Sigmoid colon (tissue), 7 donors: ENCODE measurements at places on chromosomes 5 and 9. TPM values are rescaled to one million over a fixed set of nuclear protein-coding genes. Genes with fewer than 3 reads are reported as not detected.

DNA sequence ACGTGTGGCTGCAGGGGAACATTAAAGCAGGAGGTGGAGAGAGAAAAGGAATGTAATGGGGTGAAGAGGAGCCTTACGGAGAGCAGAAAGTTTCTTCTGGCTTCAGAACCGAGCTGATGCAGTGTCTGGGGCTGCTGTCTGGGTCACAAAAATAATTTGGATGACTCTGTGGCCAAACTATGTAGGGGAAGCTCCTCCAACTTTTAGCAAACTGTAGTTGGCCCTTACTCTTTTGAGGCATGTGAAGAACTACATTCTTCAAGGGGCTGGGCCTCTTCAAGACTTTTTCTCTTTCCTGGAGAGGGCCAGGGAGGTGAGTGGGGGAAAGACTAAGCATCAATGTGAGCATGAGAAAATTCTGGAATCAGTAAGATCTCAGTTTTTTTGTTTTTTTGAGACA lies 31.9 kb upstream of the SPARC start:
- DNase-seq = no peak

The FSD1L gene
- 1.6 TPM for polyA plus RNA-seq

The CCDC183 gene
- 3.5 TPM for polyA plus RNA-seq

DNA sequence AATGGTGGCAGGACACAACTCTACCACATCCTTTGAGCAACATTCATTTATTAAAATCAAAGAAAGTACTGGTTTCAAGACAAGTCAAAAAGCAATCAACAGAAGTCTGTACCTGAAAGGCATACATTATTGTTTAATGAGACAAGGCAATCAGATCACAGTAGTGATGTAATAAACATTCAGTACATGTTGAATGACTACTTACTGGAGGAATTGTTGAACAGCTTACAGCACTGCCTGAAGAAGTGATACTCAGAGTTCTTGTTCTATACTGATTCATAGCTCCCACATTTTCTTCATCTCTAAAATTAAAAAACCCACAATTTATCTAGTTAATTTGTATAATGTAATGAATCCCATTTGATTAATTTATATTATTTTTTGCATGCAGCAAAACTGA lies 18.2 kb downstream of the RIOK2 start:
- no peak for DNase-seq

DNA sequence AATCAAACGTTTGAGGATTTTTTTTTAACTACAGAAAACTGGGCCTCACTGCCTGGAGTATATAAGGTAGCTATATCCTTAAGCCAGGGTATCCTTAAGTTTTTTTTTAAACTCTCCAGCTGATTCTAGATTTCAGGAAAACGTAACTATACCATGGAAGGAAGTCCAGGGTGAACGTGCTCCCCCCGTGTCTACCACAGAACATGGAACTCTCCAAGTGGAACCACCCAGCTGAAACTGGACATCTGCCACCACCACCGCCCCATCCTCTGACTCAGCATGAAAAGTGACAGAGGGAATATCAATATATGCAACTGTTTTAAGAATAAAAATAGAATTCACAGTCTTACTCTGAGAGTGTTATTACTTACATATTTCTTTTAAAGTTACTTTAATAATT lies 61.3 kb downstream of the DROSHA start:
- peak; percentile 74 for DNase-seq

The IFNA2 gene
- polyA plus RNA-seq = not detected

DNA sequence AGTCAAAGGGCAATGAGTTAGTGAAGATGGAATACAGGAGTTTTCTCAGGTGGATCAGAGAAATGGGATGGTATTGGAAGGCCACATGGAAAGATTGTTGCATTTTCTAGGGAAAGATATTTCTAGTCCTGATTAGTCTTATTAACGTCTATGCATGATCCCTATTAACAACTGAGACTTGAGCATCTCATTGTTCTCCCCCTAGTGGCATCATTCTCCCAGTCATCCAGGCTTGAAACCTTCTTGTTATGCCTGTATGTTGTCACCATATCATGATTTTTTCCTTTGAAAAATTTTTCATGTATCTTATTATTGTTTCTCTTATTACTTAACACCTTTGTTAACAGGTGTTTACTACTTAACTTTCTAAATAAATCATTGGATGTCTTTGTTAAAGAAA lies 34.4 kb downstream of the KIF2A start:
- DNase-seq = no peak

- no peak for DNase-seq
Measured at GRCh38 chr9:96599298-96599697, 20.3 kb downstream of the CDC14B start.

GRCh38 chr5:172802112-172802511 lies 31.1 kb upstream of the DUSP1 start:
- DNase-seq = no peak

- DNase-seq = peak; percentile 20
Measured at GRCh38 chr9:133754187-133754586, 16.0 kb upstream of the SARDH start.

DNA sequence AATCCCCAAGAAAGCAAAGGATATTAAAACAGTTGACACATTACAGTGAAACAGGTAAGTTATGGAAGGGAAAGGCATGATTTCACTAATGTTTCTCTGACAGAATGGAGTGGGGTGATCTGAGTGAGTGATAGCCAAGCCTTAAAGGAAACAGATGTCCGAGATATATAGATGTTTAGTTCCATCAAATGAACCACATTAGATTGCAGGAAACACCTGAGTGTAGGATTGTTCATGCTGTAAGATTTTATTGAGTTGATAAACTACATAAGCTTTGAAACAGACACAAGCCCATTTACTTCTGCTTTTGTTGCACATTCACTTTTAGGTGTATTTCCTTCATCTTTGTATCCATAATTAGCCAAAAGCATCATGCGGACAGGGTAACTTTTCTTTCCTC lies 167.1 kb upstream of the PPP1R2B start:
- no peak for DNase-seq

DNA sequence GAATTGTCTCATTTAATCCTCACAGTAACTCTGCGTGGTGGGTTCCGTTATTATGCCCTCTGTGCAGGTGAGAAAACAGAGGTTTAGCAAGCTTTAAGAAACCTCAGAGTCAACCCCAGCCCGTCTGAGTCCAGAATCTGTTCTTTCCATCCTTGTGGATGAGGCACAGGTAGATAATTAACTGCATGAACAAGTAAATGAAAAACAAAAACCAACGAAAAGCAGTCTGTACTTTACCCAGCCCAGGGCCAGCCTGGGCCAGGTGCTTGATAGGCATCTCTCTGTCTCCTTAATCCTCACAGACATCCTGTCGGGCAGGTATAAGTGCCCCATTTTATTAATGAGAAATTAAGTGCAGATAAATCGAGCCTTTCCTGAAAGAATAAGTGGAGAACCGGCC lies 25.3 kb upstream of the CXCL14 start:
- DNase-seq = no peak

The SPINK9 gene
- not detected for polyA plus RNA-seq

GRCh38 chr9:121204121-121204520 lies 2.5 kb upstream of the RAB14 start:
- DNase-seq = no peak

DNA sequence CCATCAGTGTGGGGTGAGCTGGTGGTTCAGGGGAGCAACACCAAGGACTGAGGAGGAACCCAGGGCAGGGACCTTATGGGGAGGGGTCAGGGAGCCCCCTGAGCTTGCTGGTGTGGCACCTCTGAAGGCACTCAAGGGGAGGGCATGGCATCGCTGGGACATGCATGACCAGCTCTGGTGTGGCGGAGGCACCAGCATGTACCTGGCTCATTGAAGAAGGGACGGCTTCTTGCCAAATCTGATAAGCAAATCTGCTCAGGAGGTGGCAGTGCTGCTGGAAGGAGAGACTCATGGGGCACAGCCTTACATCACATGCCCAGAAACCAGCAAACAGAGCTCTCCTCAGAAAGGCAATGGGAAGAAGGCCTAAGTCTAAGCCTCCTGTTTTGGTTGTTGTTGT lies 421.8 kb downstream of the SEMA5A start:
- DNase-seq = no peak

The CYFIP2 gene
- polyA plus RNA-seq = 8.1 TPM

- DNase-seq = no peak
Measured at GRCh38 chr5:161745392-161745791, 59.9 kb downstream of the GABRA6 start.

DNA sequence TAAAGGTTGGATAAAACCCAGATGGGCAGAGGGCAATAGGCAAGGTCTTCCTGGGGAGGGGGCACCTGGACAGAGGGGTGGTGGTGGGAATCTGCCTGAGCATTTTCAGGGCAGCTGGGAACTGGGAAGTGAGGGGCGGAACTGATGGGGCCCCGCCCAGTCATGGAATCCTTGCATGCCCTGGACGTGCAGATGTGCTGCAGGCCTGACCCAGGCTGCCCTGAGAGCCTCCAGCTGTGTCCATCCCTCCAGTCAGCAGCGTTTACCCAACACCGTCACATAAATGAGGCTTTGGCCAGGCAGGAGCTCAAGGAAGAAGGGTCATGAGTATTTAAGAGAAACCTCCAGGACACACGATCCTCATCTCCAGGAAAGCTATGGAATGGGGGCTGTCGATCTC lies 70.3 kb downstream of the DAB2IP start:
- peak; percentile 86 for DNase-seq

DNA sequence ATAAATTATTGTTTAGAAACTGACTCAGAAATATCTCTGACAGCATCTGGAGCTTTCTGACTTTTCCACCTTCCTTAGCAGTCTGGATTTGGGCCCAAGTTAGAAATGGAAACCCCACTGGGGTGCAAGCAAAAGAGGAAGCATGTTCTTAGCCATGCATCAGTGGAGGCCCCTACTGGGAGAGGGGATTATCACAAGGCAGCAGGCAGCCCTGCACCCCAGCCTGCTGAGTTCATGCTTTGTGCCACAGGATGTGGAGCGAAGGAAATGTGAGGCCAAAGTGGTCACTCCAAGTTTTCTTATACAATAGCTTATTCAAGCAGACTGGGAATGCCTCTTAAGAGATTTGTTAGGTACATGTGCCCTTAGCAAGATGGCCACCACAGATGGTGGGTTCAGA lies 146.5 kb upstream of the TLX3 start:
- no peak for DNase-seq

- no peak for DNase-seq
Measured at GRCh38 chr5:102380174-102380573, 84.1 kb upstream of the SLCO4C1 start.

- DNase-seq = no peak
Measured at GRCh38 chr5:37015795-37016666, 139.5 kb downstream of the NIPBL start.

DNA sequence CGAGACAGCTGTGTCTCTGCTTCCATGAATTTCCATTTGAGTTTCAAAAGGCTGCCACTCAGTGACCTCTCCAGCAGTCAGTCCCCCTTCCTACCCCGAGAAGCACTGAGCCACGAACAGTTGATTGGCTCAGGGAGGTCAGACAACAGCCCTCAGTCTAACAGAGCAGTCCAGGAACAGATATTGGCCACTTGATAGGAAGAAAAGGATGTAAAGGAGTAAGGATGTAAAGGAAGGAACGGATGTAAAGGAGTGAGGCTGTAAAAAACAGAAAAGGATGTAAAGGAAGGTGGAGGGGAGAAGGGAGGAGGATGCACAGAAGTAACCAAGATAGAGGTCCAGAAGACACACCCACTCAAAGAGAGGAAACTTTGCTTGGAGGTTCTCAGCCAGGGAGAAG lies 3.2 kb upstream of the NR4A3 start:
- no peak for DNase-seq

The ADAMTS12 gene
- 1.2 TPM for polyA plus RNA-seq

- DNase-seq = peak; percentile 43
Measured at GRCh38 chr5:1779782-1780613, 19.6 kb downstream of the MRPL36 start.

DNA sequence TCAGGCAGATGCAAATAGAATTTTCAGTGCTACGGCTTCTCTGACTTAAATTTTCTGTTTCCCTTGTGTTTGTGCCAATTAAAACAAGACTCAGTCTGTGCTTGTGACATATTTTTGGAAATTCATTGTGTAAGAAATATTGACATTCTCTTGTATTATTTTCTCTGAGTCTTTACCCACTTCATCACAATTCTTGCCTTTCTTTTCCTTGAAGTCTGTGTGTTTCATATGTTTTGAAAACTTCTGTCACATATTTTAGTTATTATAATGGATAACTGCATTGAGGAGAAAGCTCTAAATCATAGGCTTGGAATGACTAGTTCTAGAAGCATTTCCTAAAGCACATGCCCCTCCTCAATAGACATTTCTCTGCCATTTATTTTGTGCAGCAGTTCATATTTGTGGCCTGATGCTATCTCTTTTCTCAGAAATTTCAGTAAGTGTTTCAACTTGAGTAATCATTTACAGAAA lies 206.6 kb downstream of the PALM2AKAP2 start:
- DNase-seq = no peak

- peak; percentile 91 for DNase-seq
Measured at GRCh38 chr9:127963359-127964064, 17.3 kb downstream of the EEIG1 start.

- DNase-seq = peak; percentile 57
Measured at GRCh38 chr9:137108608-137109249, 5.8 kb downstream of the DPP7 start.

- no peak for DNase-seq
Measured at GRCh38 chr9:91935066-91935749, 14.8 kb downstream of the ROR2 start.

DNA sequence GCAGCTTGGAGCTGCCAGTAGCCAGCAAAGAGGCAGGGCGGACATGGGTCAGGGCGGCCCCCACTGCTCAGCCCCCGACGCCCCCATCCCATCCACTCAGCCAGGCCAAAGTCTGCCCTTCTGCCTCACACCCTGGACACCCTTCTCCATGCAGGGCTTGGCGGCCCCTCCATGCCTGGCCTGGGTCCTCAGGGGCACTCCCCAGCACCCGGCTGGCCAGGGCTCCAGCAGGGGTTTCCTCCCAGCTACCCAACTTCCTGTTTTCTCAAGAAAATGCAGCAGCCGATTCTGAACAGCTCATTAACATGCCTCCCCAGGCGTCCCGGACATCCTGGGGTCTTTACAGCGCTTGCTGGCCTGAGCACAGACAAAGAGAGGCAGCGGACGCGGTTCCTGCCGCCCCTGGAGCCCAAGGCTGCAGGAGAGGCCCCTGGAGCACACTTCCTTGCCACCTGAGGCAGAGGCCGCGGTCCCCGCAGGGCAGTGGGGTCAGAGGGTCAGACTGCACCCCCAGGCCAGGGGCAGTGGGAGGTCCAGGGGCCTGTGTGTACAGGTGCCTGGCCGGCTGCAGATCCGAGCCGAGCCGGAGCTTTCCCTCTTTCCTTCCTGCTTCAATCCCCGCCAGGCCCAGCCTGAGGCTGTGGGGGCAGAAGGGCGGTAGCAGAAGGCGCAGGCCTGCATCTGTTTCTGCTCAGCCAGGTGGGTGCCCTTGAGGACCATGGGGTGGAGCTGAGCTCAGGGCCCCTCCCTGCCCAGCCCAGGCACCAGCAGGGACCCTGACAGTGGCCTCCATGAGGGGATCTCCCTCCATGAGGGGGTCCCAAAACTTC lies 18.7 kb upstream of the NRARP start:
- peak; percentile 59 for DNase-seq

DNA sequence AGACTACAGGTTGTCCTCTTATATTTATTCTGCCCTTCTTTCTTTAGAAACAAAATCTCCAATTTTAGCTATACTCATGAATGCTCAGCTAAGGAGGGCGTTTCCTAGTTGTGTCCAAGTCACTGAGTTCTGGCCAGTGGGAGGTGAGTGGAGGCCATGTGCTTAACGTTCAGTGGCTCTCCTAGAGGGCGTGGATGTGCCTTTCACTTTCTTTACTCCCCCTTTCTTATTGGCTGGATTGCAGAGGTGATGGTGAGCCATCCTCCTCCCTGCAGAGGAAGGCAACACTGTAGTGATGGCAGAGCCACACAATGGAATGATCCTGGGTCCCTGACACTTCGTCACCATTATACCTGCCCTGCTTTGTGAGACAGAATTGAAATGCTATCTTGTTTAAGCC lies 54.6 kb downstream of the ALG2 start:
- no peak for DNase-seq

The SHB gene
- 9.5 TPM for polyA plus RNA-seq

The CYSRT1 gene
- not detected for polyA plus RNA-seq

GRCh38 chr9:35703906-35704672 lies 14.4 kb upstream of the TPM2 start:
- DNase-seq = no peak
